NCI-H1930 (cell line): ENCODE measurements at places on chromosomes 3 and 15.

DNA sequence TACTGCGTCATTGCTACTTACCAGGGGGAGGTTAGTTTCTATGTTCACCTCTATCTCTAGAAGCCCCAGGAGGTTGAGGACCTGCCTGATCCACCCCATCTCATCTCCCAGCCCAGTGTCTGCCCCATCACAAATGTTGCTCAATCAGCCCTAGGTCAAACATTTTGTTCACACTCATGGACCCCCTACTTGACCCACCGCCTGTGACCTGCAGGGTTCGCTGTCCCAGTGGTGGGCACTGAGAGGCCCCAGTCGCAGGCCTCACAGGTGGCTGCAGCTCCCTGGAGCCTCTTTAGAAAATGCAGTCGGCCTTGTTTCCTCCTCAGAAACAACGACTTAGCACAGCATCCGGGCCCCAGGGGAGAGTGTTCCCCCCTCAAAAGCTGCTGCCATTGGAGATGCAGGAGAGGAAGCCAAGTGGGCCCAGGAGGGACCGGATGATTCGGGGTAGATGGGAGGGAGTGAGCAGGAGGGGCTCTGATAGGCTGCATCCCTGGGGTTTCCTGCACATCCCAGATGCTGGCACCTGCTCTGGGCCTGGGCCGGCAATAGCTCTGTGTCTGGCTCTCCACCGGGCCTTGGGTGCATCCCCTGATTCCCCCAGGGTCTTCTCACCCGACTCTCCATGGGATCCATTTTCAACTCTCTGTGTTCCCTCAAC, 18.4 kb upstream of the INSYN1 start:
- DNase-seq, result no peak

DNA sequence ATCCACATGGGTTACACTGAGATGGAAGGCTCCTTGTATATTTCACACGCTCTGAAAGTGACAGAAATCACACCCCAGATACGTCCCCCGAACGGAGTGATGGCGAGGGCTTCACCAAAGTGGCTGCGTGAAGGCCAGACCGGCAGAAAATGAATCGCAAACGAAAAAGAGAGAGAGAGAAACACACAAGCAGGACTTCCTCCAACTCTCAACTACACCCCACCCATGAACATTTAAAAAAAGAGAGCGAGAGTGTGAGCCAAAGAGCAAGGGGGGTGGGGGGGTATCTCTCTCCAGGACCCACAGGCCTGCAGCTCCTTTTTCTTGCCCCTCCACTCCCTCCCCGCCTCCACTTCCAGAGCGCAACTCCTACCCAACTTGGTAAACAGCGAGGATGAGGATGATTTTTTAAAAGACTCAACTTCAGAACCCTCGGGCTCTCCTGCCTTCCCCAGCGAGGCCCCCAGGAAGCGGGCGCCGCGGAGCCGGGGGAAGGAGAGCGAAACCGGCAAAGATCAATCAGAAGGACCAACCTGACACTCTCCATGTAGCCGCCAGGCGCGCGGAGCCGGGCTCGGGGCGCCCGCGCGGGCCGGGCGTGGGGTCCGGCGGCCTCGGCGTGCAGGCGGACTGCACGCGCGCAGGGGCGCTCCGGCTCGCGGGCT, 519.1 kb downstream of the FOXP1 start:
- DNase-seq, result no peak

DNA sequence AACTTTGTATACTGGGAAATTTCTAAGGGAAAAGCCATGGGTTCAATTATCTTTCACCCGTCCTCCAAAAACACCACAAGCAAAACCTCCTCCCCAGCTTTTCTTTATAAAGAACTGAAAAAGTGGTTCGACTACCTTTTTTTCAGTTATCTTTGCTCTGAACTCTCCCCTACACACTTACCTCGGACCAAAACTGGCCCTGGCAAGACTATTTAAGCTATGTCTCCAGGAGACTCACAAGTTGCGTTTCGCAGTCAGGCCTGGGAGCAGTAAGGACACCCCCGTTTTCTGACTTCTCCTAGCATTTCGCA, 645 bp downstream of the COPS2 start:
- DNase-seq, result no peak

- DNase-seq, result no peak
These were observed 12.4 kb downstream of the USP4 start for GRCh38 chr3:49327485-49327884.

DNA sequence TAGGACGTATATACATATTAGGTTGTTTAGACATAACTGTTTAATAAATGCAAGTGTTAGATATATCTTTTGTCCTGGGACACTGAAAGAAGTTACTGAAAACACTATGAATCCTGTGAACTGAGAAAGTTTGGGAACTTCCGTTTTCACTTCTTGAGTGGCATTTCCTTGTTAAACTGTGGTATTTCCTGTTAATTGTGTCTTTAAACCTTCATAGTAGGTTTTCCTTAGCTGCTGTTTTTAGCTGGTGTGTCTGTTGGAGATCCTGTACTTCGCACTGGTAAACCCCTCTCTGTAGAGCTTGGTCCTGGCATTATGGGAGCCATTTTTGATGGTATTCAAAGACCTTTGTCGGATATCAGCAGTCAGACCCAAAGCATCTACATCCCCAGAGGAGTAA, 37.1 kb downstream of the ATP6V1A start:
- no peak for DNase-seq

- DNase-seq, result no peak
These were observed 90.5 kb upstream of the LRRN1 start for GRCh38 chr3:3708769-3709115.

DNA sequence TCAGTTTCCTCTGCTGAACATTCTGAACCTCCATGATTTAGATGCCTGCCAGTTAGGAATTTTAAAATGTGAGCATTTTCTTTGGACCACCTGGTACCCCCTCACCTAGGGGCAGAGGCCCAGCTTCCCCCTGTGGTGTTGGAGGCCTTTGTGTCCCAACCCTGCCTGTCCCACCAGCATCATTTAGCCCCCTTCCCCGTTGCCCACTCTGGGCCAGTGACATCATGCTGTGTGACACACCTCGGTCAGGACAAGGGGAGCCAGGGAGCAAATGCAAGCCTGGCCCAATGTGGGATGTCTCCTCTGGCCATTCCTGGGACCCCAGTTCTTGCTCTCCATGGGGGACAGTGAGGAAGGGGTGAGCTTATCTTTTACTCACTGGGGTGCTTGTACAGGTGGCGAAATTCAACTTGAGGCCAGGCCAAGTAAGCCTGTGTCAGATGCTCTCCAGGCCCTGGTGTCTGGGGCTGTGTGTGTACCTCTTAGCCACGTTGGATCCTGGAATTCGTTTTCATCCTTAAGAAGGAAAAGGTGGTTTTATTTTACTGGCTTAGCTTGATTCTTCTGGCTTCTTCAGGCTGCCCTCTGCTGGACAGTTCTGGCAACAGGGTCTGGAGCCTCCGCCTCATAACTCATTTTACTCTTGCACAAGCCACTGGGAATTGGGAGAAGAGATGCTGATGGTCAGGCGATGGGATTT, 49.7 kb upstream of the MYZAP start:
- peak; percentile 10 for DNase-seq

- DNase-seq, result no peak
These were observed 568.6 kb downstream of the TAFA4 start for GRCh38 chr3:68363796-68364195.

GRCh38 chr3:10177737-10178136, 13.0 kb downstream of the IRAK2 start:
- no peak for DNase-seq

- DNase-seq, result no peak
These were observed 63.3 kb upstream of the IMPG2 start for GRCh38 chr3:101383656-101384055.

DNA sequence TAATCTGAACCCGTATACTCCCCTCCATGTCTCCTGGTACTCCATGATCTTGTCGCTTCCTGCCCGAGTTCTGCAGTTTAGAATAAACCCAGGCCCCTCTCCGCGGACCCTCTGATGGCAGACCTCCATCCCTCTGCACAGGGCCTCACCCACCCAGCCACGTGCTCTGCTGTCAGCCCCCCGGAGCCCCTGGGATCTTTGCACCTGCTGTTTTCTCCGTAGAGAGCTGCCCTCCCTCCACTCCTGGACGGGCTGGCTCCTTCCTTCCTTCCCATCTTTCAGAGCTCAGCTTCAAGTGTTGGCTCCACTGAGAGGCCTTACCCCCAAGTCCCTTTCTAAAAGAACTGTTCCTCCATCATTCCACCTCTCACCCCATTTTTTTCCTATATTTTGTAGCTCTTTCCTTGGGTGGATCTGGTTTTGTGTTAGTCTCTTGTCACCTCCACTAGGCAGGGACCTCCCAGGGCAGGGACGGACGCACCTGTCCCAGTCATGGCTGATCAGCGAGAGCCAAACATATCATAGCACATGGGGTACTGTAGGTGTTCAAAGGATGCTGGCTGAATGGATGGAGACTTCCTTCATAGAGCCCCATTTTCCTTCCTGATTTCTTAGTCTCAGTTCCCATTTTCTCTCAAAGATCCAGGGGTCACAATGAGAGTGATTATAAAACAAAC, 106.6 kb downstream of the VGLL4 start:
- no peak for DNase-seq

DNA sequence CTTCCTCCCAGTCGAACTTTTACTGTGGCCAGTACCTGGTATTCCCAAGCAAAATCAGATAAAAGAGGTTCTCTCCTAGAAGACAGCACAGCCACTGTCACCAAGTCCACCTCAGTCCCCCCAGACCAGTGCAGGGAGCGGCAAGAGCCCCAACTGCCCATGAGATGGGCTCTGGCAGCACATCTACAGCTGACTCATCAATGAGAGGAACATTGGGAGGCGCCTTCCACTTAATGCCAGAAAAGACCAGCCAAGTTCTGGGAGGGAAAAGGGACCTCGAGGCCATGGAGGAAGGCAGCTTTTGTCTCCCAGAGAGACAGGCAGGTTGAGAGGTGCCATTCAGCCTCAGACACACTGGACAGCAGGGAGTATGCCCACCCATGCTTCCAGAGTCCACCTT, 28.2 kb downstream of the POC1A start:
- no peak for DNase-seq

DNA sequence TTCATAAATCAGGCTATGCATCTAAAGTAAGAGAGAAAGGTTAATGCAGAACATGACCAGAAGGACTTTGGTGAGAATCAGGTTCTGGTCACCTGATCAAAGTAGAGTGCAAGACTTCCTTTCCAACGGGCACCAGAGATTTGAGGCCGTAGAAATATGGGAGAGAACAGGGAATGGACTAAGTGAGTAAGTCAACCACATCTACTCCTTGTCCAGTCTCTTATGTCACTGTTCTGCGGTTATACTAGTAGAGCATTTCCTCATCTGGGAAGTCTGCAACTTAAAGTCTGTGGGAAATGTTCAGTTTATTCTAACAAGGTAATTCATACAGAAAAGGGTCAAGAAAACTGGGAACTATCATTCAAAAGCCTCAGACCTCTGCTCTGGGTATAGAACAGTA, 232.8 kb downstream of the CPNE4 start:
- no peak for DNase-seq

DNA sequence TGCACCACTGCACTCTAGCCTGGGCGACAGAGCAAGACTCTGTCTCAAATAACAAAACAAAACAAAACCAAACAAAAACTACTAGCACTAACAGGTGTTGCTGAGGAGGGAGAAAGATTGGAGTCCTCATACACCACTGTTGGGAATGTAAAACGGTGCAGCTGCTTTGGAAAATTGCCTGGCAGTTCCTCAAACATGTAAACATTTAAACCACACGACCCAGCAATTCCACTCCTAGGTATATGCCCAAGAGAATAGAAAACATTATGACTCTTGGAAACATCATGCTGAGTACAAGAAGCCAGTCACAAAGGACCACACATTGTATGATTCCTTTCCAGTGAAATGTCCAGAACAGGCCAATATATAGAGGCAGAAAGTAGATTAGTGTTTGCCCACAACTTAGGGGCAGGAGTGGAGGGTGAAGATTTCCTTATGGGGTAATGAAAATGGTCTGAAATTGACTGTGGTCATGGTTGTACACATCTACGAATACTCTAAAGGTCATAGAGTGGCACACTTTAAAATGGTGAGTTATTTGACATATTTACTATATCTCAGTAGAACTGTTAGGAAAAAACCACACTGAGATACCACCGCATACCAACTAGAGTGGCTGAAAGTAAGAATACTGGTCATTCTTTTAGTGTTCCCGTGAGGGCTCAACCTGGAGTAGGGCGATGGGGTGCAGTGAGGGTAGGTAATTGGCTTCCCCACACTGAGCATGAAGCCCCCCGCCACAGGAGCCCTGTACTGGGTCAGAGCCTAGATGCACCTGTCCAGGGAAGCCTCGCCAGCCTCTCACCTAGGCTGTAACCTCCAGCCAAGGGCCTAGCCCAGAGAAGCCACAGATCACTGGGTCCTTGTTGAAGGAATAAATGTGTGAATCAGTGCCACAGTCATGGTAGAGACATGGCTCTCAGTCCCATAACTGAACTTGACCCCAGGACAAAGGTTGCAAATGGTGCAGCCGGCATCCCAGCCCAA, 131.1 kb downstream of the NUP210 start:
- no peak for DNase-seq

DNA sequence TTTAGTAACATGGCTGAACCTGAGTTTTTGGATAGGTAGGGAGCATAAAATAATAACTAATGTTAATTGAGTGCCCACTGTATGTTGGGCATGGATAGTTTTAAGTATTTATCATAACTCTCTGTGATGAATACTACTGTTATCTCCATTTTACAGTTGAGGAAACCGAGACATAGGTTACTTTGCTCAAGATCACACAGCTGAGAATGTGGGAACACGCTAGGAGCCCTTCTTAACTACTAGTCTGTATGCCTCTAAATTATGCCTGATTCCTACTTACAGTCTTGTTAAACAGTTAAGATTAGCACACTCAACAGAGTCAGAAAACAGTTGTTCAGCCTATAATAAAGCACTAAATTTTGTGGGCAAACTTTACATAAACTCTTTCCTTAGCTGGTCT, 2.0 kb upstream of the SIAH2 start:
- no peak for DNase-seq

DNA sequence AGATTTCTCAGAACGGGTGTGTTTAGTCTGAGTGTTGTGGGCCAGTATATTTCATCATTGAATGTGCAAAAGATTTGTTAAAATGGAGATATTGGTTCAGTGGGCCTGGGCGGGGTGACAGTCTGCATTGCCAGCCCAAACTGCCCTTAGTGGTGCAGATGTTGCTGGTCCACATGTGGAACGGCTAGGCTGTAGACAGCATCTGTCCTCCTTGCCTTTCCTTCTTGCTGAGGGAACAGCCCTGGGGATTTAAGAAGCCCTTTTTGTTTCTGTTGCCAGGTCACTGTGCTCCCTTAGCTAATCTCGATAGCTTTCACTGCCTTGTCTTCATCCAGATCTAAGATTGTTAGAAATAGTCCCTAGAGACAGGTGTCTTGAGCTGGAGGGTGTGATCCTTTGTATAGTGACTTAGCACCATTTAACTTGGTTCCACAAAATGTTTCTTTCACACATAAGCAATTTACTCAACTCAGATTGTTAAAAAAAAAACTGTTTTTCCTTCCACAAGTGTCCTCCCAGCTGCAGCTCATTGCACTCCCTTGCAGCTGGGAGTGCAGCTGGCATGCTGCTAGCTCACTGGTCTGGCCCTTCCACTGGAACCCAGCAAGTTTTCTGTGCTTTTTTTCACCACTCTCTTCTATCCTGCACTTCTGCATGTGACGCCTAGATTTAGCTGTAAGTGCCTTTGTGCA, 37.5 kb downstream of the GAP43 start:
- no peak for DNase-seq
